Peyer's patch (tissue), 4 donors: ENCODE measurements at places on chromosomes 6 and 20.

GRCh38 chr6:124812067-124812466 is 150.2 kb upstream of the RNF217 start:
- DNase-seq, result no peak

DNA sequence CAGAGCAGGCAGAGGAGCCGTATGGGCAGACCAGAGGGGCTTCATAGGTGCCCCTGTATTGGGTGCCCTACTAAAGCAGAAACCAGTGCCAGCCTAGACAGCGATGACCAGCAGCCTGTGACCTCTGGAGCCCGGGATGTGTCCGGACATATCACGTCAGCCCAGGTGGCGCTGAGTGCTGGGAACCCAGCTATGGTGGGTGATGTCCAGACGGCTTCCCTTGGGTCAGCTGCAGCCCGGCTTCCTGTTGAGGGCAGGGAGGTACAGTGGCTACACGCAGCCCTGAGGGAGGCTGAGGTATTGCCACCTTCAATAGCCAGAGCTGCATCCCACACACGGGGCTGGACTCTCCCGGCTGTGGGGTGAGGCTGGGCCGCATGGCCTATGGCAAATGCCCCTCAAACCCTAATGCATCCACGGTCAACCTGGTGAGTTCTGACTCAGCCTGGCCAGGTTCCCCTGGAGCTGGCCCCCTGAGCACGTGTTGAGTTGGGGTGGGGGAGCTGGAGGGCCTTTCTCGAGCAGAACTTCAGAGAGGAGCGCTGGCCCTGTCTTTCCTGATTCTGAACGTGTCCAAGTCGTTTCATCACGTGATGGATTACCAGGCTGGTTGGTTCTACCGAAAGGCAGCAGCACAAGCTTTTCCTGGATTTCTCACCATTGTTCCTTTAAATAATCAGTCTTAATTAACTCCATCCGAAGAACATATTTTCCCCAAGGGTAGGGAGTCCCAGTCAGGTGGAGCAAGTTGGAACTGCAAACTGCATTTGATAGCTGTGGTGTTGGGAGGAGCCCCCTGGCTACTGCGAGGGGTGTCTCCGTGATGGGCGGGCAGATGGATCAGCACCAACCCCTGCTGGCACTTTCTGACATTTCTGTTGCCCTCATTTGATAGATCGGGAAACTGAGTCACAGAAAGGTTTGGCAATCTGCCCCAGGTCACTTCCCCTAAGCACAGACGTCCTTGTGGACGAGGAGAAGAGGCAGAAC is 7.1 kb upstream of the MYT1 start:
- DNase-seq, result no peak

- DNase-seq, result no peak
Measured at GRCh38 chr20:845226-845868, 11.8 kb downstream of the FAM110A start.

- DNase-seq, result no peak
Measured at GRCh38 chr6:134451529-134451928, 133.6 kb upstream of the SGK1 start.

DNA sequence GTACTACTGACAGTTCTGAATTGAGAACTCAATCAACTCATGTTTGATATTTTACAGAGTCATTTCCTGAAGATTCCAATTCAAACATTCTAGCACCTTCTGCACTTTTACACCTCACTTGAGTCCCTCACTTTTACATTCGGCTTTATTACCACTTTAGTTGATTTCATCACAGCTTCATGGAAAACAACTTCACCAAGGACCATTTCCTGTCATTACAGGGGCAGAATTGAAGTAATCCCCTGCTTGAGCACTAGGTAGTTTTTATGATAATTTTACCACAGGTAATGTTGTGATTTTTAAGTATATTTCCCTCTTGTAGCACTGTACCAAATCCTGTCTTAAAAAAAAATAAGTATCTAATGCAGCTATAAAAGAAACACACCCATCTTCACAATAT is 312.9 kb downstream of the BTBD9 start:
- DNase-seq, result no peak

- no peak for DNase-seq
Measured at GRCh38 chr6:19551611-19552010, 285.6 kb upstream of the ID4 start.

GRCh38 chr20:33915726-33916331 is 77.9 kb upstream of the RALY start:
- peak; percentile 71 for DNase-seq
